ENCODE measurements at places on chromosomes 3 and 15. TPM values are rescaled to one million over a fixed set of nuclear protein-coding genes. Genes with fewer than 3 reads are reported as not detected.
A peak's percentile ranks its signal among the peaks of the same experiment; 100 is the strongest.

GOLGA6L9 gene
- 3.4 TPM for total RNA-seq

TNK2 gene
- total RNA-seq, result 45.0 TPM

CACNA1D gene
- 0.34 TPM for total RNA-seq

DAZL gene
- total RNA-seq, result not detected

DNA sequence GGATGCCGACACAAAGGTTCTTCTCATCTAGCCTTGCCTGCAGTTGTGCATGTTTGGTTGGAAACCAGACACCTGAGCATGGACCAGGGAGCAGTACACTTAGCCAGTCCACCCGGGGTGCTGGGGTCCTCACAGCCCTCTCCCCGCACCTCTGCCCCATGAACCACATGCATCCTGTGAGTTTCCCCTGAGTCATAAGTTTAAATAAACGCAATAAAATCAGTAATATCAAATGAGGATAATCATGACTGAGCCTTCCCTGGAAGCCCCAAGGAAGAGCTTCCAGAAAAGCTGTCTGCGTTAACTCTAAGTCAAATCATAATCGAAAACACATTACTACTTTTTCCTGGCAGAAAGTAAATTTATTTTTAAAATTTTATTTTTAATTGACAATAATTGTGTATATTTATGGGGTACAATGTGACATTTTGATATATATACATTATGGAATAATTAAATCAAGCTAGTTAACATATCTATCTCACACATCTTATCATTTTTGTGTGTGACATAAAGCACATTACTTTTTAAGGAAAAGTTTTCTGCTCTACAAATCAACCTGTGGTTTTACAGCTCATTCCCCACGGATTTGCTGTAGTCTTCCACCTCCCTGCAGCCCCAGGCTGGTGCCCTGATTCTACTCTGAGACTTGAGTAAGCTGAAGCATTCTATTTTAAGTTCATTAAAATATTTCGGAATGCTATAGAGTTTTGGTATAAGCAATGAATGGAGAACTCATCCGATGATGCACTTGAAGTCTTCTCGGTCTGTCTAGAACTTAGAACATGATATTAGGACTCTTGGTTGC is 166.0 kb upstream of the EIF1B start:
- H3K4me3 ChIP-seq, result no peak overlapping the region
- DNase-seq, result no peak
- no peak overlapping the region for H3K27ac ChIP-seq
- no peaks in the 10 kb centered on the region for H3K4me1 ChIP-seq
- H3K36me3 ChIP-seq, result no peaks in the 10 kb centered on the region

DNA sequence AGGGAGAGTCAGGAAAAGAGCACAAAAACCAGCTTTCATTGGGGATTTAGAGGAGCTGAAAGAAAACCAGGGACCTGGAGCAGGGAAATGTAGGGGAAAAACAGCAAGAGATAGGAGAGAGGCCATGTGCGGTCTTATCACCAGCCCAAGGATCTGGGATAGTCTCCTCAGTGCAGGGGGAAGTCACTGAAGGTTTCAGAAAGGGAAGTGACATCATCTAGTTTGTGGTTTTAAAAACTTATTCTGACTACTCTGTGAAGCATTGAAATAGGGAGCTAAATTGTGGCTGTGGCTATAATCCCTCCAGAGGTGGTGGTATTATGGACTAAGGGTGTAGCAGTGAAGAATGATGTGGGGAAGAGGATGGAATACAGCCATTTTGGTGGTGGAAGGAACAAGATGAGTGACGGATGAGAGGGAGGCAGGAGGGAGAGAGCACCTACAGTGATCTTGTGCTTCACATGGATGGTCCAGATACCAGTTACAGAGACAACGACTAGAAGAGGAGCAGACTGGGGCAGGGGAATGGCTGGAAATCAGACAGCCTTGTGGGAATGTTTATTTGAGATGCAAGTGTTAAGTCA is 72.7 kb downstream of the HMG20A start:
- no peak overlapping the region for H3K27ac ChIP-seq
- H3K4me3 ChIP-seq, result no peak overlapping the region
- DNase-seq, result no peak
- H3K27me3 ChIP-seq, result no peaks in the 10 kb centered on the region
- H3K36me3 ChIP-seq, result no peaks in the 10 kb centered on the region
- H3K4me1 ChIP-seq, result peaks cover 28% of the 10 kb centered on the region

GRM2 gene
- not detected for total RNA-seq

GRCh38 chr15:43879386-43880355 is 52.9 kb downstream of the WDR76 start:
- no peak overlapping the region for H3K27ac ChIP-seq
- no peaks in the 10 kb centered on the region for H3K4me1 ChIP-seq
- no peaks in the 10 kb centered on the region for H3K27me3 ChIP-seq
- DNase-seq, result no peak

DNA sequence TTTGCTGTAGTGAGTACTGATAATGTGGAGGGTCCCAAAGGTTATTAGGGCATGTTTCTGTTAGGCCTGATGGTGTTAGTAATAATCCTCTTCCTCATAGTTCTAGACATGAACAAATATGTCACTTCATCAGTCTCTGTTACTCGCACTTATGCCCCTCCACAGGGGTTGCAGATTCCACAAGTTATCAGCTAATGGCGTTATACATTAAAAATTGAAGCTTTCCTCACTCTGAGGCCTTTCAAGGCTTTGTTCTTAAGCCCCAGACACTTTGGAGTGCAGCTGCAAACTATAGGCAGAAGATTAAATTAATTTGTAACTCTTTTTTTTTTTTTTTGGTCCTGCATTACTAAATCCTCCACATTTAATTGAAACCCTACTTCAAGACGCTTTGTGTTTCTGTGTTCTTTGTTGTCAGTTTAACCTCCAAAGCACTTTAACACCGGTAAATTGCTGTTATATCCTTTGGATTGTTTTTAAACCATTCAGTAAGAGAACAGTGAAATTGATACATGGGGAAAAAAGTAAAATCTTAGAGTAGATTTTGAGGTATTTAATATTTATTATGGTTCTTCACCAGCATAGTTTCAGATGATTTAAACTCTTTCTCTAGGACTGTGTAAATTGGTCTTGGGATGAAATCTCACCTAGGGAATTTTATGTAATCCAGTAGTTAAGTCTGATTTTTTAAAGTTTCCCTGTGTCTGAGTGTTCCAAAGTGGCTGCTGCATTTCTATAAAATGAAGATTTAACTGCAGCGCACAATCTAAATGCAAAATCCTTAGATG is 103.1 kb upstream of the SKOR1 start:
- H3K27ac ChIP-seq, result no peak overlapping the region
- no peaks in the 10 kb centered on the region for H3K4me1 ChIP-seq
- no peaks in the 10 kb centered on the region for H3K27me3 ChIP-seq
- H3K36me3 ChIP-seq, result no peaks in the 10 kb centered on the region

- no peaks in the 10 kb centered on the region for H3K4me1 ChIP-seq
- no peaks in the 10 kb centered on the region for H3K36me3 ChIP-seq
- no peaks in the 10 kb centered on the region for H3K27me3 ChIP-seq
- no peak overlapping the region for H3K27ac ChIP-seq
Measured at GRCh38 chr3:190580417-190580816, 66.5 kb downstream of the IL1RAP start.

- H3K4me1 ChIP-seq, result no peaks in the 10 kb centered on the region
- no peak overlapping the region for H3K27ac ChIP-seq
- no peaks in the 10 kb centered on the region for H3K36me3 ChIP-seq
- DNase-seq, result no peak
Measured at GRCh38 chr3:40120067-40120692, 189.3 kb upstream of the EIF1B start.

GRCh38 chr15:87604857-87605446 is 651.6 kb downstream of the NTRK3 start:
- H3K27ac ChIP-seq, result no peak overlapping the region
- no peak overlapping the region for H3K4me3 ChIP-seq
- H3K36me3 ChIP-seq, result no peaks in the 10 kb centered on the region
- peaks cover 4% of the 10 kb centered on the region for H3K4me1 ChIP-seq

DNA sequence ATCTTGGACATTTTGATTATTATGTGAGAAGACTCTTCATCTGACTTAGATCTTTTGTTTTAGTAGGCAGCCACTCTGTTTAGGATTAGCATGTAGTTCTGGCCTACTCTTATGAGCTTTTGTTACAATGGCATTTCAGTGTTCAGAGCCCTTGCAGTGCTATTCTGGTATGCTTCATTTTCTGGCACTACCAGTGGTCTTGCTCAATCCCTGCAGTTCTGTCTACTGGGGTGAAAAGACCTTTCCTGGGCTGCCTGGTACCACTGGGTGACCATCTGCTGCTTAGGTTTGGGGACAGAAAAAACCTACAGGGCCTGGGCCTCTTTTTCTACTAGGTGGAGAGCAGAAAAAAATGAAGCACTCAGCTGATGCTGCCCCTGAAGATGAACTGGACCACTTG is 42.5 kb downstream of the IL16 start:
- no peaks in the 10 kb centered on the region for H3K36me3 ChIP-seq

GRCh38 chr15:77742127-77742526 is 109.4 kb upstream of the LINGO1 start:
- no peak overlapping the region for H3K4me3 ChIP-seq
- H3K27ac ChIP-seq, result no peak overlapping the region
- H3K36me3 ChIP-seq, result no peaks in the 10 kb centered on the region
- no peak for DNase-seq
- H3K4me1 ChIP-seq, result no peaks in the 10 kb centered on the region
- peaks cover 7% of the 10 kb centered on the region for H3K27me3 ChIP-seq

DNA sequence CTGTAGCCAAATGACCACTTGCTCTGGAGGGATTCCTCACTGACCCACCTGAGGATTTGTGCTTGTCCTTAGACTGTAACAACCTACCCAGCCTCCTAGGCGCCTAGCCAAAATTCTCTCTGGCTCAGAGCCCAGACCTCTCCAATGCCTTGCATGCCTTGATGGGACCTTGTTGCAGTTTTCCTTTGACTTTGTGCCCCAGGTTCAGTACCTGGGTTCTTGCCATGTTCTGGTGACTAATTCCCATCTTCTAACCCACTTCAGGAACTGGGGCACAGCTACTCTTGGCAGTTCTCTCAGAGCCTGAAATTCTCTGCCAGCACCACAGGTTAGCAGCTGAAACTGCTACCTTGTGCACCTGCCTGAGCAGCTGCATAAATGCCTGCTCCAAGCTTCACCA is 27.0 kb upstream of the UBE3A start:
- H3K27ac ChIP-seq, result no peak overlapping the region
- no peaks in the 10 kb centered on the region for H3K36me3 ChIP-seq
- H3K4me3 ChIP-seq, result no peak overlapping the region
- no peak for DNase-seq
- no peaks in the 10 kb centered on the region for H3K27me3 ChIP-seq
- H3K4me1 ChIP-seq, result peaks cover 8% of the 10 kb centered on the region

DNA sequence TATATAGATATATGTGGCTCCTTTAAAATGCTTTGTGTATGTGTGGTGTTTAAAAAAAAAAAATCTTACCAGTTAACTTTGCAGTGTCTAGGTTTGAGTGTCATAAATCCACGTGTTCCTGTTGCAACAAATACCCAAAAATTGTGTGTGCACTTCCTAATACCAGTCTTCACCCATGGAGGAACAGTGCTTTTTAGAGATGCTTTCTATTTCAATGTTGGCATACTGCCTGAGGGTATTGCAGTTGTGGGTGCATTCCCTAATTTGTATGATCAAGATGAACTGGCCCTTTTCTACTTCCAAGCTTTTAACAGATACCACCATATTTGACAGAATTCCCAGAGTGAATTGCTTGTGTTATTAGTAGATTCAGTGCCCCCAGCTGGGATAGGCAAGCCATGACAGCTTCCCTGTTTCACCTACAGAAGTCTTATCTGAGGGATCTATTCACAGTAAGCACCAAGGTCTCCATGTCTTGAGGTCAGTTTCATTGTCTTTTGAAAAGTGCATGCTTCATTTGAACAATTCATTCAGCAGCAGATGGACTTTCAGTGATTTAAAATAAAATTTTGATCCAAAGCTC is 68.9 kb upstream of the GOLGA6B start:
- H3K27me3 ChIP-seq, result no peaks in the 10 kb centered on the region
- no peaks in the 10 kb centered on the region for H3K4me1 ChIP-seq
- no peak overlapping the region for H3K27ac ChIP-seq
- DNase-seq, result no peak

EEFSEC gene
- total RNA-seq, result 25.1 TPM

GRCh38 chr15:97129674-97130073 is 799.2 kb downstream of the NR2F2 start:
- H3K4me3 ChIP-seq, result no peak overlapping the region
- no peaks in the 10 kb centered on the region for H3K27me3 ChIP-seq
- H3K27ac ChIP-seq, result no peak overlapping the region
- DNase-seq, result no peak
- H3K4me1 ChIP-seq, result no peaks in the 10 kb centered on the region

ASB14 gene
- 2.8 TPM for total RNA-seq

ANO10 gene
- 6.9 TPM for total RNA-seq

DNA sequence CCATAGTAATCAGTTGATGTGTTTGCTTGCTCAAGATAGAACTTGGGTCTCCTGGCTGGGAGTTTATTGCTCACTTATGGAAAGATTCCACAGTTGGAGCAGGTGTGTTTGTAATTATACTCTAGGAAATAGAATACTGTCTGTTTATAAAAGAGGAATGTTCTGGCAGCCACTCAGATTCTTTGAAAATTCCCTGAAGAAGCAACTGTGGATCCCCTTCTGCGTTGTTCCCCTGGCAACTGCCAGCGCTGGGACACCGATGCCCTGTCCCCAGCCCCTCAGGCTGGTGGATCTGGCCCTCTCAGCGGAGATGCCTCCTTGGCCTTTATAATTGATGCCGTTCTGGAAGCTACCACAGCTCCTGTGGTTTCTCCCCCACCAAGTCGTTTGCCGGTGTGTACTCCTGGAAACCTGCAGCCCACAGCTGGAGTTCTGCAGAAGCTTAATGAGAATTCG is 225.9 kb downstream of the ITPR1 start:
- no peak for DNase-seq
- H3K27ac ChIP-seq, result peak overlapping the region; percentile 73
- H3K36me3 ChIP-seq, result no peaks in the 10 kb centered on the region

GP9 gene
- total RNA-seq, result 0.42 TPM

ATP13A4 gene
- total RNA-seq, result not detected

GBE1 gene
- total RNA-seq, result 315 TPM

DNA sequence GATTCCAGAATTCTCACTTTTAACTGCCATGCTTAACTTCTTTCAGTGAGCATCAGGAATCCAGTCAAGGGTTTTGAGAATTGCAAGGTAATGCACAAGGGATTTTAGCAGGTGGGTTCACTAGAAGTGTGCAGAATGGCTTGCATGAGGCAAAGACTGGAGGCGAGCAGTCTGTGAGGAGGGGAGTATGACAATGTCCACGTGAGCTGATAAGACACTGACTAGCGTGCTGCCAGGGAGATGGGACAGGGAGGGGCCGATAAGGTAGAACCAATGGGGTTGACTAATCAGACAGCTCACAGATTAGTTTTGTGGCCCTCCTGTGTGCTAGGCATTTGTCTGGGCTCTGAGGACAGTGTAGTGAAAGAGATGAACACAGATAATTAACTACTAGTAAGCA is 102.0 kb upstream of the DAZL start:
- H3K27ac ChIP-seq, result no peak overlapping the region
- no peaks in the 10 kb centered on the region for H3K4me1 ChIP-seq
- no peaks in the 10 kb centered on the region for H3K27me3 ChIP-seq
- no peaks in the 10 kb centered on the region for H3K36me3 ChIP-seq
- no peak for DNase-seq
- H3K4me3 ChIP-seq, result no peak overlapping the region

TRH gene
- not detected for total RNA-seq

All from gastrocnemius medialis (tissue), 4 donors.